ENCODE measurements at places on chromosomes 16 and 17.

- DNase-seq: no peak
These were observed 289.8 kb downstream of the HS3ST3B1 start for GRCh38 chr17:14590459-14591250.

DNA sequence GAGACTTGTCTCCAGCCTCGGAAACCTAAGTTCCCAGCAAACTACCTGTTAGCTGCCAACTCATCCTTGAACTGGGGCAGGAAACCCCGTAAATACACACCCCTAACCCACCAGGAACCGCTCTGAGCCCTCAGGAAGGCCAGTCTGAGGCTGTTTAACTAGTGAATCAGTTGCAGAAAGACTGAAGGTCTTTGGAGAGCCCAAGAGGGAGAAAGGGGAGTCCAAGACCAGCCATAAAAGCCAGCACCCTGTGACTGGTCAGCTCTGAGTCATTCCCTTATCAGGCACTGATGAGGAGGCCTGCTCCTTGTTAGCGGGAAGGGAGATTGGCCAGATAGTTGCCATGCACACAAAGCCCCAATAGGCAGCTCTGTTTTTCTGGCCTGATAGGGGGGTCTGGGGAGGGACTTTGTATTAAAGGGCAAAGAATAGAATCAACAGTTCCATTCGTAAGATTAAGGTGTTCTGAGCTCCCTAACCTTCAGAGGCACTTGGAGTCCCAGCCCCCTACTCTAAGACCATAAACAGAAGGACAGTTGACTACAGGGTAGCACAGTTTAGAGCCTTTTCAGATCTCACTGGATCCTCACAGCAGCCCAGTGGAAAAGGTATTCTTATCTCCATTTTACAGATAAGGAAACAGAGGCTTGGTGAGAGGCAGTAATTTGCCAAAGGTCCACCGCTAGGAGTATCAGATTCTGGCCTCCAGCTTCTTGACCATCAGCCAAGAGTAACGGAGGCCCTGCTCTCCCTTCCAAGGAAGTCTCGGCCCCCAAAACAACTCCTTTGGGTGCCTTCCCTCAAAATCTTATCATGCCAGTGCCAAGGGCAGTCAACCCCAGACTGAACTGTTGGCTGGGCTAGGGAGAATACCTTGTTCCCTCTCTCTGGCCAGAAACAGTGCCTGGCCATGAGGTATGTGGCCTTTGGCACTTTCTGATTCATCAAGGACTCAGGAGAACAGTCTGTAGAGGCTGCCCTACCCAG, 2.2 kb upstream of the KRT19 start:
- DNase-seq: peak; percentile 96

DNA sequence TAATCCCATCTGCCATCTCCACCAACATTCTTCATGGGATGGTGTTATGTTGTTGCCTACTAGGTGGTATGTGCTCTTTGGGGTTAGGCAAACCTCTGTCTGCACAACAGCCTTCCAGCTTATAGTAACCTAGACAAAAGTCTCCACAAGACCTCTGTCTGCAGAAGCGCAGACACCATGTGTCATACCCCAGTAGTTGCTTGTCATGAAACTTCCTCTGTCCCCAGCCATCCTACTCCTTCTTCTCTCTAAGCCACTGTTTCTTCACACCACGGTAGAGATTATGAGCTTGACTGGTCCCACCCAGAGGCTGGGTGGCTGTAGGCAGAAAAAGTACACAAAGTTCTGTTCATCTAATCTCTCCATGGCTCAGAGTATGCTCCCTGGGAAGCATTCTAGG, 100.3 kb downstream of the MAF start:
- DNase-seq: no peak

DNA sequence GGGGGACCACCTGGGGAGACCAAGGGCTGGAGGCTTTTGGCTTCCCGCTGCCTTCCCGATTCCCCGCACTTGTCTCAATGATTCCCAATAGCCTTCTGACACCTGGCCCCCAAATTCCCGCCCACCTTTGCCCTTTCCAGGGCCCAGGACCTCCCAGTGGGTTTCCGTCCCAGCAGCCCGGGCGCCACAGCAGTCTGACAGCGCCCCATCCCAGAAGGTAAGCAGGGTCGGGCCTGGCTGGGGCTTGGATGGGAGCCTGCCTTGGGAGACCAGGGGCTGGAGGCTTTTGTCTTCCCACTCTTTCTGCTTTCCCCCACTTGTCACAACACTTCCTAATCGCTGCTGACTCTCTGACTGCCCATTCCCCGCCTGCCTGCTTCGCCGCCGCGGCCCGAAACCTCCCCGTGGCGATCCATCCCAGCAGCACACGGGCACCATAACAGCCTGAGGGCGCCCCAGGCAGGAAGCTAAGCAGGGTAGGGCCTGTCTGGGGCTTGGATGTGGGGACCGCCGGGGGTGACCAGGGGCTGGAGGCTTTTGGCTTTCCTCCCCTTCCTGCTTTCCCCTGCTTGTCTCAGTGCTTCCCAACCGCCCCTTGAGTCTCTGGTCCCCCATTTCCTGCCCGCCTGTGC, 2289.3 kb downstream of the TP53TG3F start:
- DNase-seq: no peak

DNA sequence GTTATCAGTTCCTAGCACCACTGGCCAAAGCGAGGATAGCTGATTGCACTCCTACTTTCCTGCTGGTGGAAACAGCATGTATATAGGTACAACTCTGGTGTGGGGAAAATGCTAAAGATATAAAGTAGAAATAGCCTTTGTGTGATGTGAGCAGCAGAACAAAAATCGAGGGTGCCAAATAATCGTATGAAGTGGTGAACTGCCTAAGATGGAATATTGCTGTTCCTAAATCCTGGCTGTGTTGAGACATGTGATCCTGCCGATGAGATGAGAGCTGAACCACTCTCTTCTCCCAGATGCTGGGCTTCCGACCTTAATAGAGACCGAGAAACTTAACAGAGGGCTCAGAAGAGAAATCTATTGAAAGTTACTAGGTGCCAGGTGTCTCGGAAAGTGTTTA, 117.8 kb downstream of the WWOX start:
- no peak for DNase-seq

GRCh38 chr17:74118504-74118903, 85.0 kb upstream of the RPL38 start:
- no peak for DNase-seq

DNA sequence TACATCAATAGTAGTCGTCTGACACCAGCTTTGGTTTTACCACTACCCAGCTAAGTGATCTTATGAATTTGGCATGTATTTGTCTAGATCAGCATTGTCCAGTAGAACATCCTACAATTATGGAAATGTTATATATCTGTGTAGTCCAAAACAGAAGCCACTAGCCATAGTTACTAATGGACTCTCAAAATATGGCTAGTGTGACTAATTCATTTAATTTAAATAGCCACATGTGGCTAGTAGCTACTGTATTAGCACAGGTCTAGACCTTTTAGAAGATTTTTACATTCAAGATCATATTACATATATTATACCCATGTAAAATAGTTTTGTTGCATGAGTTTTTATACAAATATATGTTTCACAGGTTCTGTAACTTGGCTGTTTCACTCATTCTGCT, 27.0 kb upstream of the NFAT5 start:
- no peak for DNase-seq

DNA sequence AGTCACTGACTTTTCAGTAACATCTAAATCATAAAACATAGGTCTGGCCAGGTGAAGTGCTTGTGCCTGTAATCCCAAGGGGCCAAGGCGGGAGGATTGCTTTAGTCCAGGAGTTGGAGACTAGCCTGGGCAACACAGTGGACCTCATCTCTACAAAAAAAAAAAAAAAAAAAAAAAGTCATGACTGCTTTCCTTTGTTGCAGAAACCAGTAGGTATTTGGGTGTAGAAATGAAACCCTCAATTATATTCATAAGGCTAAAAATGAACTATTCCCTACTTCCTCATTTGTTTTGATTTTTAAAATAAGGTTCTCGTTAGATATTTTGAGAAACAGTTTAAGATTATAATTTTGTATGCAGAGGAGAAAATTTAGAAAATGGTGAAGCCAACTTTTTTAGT, 26.0 kb downstream of the PITPNC1 start:
- no peak for DNase-seq

- DNase-seq: peak; percentile 97
These were observed 41.0 kb downstream of the TUBD1 start for GRCh38 chr17:59851439-59852375.

DNA sequence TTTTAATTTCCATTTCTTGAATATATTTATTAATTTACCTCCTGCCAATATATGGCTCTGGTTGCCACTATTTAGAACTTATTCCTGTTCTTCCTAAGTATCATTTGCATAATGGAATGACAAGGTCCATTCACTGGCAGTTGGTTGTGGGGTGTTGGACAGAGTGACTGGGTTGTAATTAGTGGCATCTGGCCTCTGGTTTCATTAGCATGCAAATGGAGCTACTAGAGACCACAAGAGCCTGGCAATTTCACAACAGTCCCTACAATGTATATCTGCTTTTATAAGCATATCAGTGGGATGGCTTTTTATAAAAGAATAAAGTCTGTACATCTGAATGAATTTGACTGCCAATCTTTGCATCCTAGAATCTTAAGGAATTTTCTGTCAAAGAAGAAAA, 1030.9 kb upstream of the CDH8 start:
- no peak for DNase-seq

DNA sequence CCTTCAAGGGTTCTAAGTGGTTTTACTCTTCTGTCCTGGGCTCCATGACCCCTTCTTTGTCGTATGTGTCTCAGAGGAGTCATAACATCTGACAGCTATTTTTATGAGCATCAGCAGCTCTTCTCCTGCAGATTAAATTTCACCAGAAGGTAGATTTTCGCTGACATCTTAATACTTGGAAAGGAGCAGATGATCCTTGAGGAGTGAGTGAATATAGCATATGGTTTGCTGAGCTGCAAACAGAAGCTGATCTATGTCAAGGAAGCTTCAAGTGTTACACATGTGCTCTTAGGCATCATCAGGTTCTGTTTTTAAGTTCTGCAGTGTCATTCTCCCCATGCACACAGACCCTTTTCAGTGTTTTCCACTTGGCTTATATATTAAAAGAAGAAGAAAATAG, 49.2 kb upstream of the MYH2 start:
- no peak for DNase-seq

- peak; percentile 20 for DNase-seq
These were observed 243.5 kb downstream of the STX8 start for GRCh38 chr17:9332132-9332494.

GRCh38 chr16:78099271-78100111, at the start of gene WWOX:
WWOX (plus strand) TSS chr16:78099654.
- DNase-seq: peak; percentile 99

- no peak for DNase-seq
These were observed 562.8 kb upstream of the GOT2 start for GRCh38 chr16:59296888-59297287.

DNA sequence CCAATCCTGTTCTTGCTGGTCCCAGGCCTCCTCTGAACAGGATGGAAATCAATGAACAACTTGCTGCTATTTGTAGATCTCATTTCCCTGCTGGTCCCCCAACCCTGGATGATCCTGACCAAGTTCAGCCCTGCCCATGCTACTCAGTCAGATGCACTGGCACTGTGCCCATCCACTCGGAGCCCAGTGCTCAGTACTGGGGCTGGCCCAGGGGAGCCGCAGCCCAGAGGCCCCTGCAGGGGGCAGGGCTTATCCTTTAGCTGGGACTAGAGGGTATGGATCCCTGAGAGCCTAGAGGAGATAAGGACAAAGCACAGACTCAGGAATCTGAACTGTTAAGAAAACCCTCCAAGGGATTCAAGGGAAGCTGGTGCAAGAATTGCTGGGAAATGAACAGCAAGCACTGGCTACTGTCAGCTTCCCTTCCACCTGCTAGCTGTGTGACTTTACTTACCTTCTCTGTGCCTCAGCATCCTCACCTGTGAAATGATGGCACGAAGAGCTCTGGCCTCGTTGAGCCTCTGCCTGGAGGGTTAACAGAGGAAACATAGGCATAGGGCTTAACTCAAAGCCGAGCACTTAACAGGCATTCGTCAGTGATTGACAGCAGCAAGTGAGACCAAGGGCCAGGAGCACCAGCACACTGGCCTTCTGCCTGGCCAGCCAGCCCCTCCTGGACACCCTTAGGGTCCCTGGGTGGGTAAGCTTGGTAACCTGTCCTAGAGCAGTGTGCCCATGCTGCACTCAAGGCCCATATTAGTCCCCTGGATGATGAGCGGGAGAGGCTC, 29.8 kb upstream of the C1QL1 start:
- peak; percentile 29 for DNase-seq

- no peak for DNase-seq
These were observed 13.0 kb downstream of the SPIRE2 start for GRCh38 chr16:89841275-89841674.

GRCh38 chr17:27811961-27812360, 11.6 kb upstream of the NOS2 start:
- DNase-seq: no peak

DNA sequence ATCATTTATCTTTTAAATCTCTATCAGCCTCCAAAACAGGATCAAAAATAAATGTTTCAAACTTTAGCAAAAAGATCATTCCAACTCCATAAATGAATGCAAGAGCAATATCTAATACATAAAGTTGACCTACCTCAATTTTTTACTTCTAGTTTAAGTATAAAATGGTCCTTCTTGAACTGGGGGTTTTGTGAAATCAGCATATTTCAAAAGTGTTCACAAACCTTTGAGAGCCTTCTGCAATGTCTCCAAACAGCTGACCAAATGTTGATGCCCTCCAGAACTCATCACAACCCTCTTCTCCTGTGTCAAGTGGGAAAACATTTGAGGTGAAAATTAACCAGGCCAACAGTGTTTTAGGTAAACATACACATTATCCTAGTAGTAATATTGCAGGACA, 7.7 kb downstream of the MED1 start:
- DNase-seq: no peak

DNA sequence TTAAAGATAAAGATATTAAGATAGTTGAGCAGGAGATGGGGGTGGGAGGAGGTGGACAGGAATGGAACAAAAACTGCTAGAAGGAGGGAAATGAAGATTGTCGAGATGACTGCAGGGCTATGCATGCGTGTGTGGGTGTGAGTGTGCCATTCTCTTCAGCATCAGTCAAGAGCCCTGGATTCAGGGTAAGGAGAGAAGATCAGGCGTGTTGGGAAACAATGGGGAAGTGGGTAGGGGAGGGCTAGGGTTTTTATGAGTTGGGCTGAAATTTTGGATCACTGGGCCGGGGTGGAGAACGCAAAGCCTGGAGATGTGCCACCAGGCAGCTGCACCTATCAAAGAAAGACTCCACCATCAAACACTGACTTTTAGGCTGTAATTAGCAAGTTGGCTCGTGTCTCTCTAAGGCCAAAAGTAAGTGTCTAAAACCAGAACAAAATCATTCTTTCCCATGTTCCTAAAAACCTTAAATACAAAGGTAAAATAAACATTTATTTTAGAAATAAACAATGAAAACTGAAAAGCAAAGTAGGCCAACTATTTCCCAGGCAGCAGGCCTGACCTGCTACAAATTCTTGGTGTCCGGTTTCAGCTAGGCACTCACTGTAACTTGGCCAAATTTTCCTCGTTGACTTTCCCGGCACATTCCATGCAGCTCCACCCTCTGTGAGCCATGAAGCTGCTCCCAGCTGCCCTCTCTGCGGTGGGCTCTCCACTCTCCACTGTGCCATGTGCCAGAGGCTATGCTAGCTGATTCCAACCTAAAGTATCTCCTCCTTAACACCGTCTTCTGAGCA, 4.2 kb downstream of the CDRT4 start:
- peak; percentile 68 for DNase-seq
